Aorta (tissue), 5 donors: ENCODE measurements at places on chromosomes 7 and 10.

- DNase-seq = no peak
Measured at GRCh38 chr7:30479202-30480120, 877 bp upstream of the NOD1 start.

GRCh38 chr10:88989824-88990383, 694 bp upstream of the FAS start:
- DNase-seq = no peak

GRCh38 chr10:129694184-129694583, 227.1 kb downstream of the MGMT start:
- no peak for DNase-seq

DNA sequence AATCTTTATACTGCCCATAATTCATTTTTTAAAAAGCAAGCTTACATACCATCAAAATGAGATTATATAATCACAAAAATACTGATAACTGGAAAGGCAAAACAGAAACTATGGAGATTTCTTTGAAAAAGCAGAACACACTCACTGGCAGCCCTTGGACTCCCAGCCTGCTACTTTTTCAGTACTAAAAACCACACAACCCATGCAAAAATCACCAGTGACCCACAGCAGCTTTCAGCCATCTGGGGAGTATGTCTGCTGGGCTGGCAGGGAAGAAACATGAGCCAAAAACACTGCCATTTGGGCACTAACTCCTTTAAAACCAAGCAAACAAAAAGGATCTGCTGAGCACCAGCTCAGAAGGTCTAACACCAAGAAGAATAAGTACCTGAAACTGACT, 80.0 kb upstream of the DDC start:
- no peak for DNase-seq

DNA sequence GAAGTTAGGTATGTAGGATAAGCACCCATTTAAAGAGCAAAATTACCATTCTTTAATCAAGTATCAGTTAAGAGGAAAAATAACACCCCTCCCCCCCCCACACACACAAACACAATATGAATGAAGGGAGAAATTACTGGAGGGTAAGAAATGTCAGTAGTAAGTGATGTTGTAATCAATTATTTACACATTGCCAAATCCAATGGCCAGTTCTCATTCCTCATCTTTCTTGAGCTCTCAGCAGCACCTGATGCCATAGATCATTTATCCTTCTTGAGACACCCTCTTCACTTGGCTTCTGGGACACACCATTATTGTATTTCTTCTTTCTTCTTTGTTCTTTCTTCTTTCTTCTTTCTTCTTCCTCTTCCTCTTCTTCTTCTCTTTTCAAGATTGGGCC, 33.7 kb upstream of the FAM3C start:
- DNase-seq = no peak

- no peak for DNase-seq
Measured at GRCh38 chr7:136594739-136595144, 273.7 kb upstream of the CHRM2 start.
